ENCODE measurements at places on chromosomes 5 and 9. TPM values are rescaled to one million over a fixed set of nuclear protein-coding genes. Genes with fewer than 3 reads are reported as not detected.

Gene SPINK6
- not detected for total RNA-seq

Gene SLC25A48
- total RNA-seq: not detected

Gene PCDHA12
- not detected for total RNA-seq

Gene BARHL1
- total RNA-seq: not detected

Gene OTP
- not detected for total RNA-seq

Gene RASGRF2
- total RNA-seq: 8.8 TPM

Gene ZNF366
- total RNA-seq: not detected

Gene GARNL3
- total RNA-seq: 0.93 TPM

Gene UIMC1
- total RNA-seq: 54.3 TPM

Gene DCTN3
- 122 TPM for total RNA-seq

Gene IL4
- 1.2 TPM for total RNA-seq

Gene LRRC26
- not detected for total RNA-seq

Gene NUTM2F
- not detected for total RNA-seq

Gene PCDHB16
- not detected for total RNA-seq

Gene LAMC3
- 0.10 TPM for total RNA-seq

Gene PHF24
- total RNA-seq: not detected
